ENCODE measurements at places on chromosomes 16 and 17. TPM values are rescaled to one million over a fixed set of nuclear protein-coding genes. Genes with fewer than 3 reads are reported as not detected.

- DNase-seq: no peak
These were observed 13.0 kb downstream of the MGRN1 start for GRCh38 chr16:4637501-4638166.

- no peak for DNase-seq
These were observed 64.0 kb downstream of the SOX9 start for GRCh38 chr17:72184805-72185204.

GRCh38 chr17:46026166-46027047 lies 27.4 kb downstream of the STH start:
- no peak for DNase-seq

Gene SLFN14
- not detected for total RNA-seq

Gene ZPBP2
- total RNA-seq: not detected

Gene GLIS2
- 0.29 TPM for total RNA-seq

Gene KRT15
- not detected for total RNA-seq
